Ecto neural progenitor cell (in vitro differentiated cells): ENCODE measurements at places on chromosomes 7 and 10.

- DNase-seq, result no peak
Measured at GRCh38 chr7:117737926-117738325, 135.3 kb downstream of the CTTNBP2 start.

GRCh38 chr10:84683980-84684740, 355.8 kb downstream of the CCSER2 start:
- no peak for DNase-seq

DNA sequence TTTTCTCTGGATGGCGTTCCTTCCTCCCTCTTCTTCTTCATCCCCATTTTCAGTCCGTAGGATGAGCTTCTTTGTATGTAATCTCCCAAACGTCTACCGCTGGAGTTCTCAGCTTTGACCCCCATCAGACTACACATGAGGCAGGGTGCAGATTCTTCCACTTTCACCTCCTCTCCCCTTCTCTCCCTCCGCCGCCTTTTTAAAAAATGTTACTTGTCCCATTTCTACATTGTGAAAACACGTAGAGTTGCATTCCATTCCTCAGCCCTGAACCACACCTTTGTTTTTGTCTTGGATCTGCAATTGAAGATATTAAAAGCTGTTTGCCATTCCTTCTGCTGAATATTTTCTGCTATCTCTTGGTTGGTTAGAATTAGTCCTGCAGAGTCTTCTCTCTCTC, 6.2 kb downstream of the ADIRF start:
- DNase-seq, result no peak

DNA sequence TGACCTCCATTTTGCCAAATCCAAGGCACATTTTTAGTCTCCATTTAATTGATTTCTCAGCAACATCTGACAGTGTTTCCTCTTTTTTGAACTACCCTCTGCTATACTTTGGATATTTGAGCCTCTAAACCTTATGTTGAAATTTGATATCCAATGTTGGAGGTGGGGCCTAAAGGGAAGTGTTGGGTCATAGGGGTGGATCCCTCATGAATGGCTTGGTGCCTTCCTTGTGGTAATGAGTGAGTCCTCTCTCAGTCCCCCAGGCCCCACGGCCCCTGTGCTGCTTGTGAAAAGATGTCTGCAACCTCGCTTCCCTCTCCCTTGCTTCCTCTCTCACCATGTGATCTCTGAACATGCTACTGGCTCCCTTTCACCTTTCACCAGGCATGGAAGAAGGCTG, 96.8 kb upstream of the DGKB start:
- DNase-seq, result no peak

GRCh38 chr7:1957471-1958225, 275.1 kb downstream of the MAD1L1 start:
- DNase-seq, result no peak

DNA sequence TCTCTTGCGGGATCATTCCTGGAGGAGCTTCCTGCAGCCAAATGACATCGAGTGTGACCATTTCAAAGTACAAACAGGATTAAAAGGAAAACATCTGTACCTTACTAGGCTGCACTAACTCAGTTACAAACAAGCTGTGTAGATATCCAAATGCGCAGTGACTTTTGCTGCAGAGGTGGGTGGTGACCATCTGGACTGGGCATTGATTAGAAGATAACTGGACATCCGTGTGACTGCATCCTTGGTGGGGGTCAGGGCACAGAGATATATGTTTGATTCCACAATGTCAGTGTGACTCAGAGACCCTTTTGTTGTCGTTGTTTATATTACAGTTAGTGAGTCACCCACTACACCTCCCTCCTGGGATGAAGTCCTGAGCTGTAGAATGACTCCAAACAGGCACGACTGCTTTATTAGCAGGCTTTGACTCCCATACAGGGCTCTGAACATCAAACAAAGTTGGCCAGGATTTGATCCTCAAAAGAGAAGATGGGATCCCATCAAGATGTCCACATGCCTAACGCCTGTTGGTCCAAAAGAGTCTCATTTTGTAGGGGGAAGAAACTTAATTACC, 56.7 kb upstream of the SDK1 start:
- DNase-seq, result no peak

- no peak for DNase-seq
Measured at GRCh38 chr10:96570511-96570910, 16.3 kb downstream of the TM9SF3 start.

DNA sequence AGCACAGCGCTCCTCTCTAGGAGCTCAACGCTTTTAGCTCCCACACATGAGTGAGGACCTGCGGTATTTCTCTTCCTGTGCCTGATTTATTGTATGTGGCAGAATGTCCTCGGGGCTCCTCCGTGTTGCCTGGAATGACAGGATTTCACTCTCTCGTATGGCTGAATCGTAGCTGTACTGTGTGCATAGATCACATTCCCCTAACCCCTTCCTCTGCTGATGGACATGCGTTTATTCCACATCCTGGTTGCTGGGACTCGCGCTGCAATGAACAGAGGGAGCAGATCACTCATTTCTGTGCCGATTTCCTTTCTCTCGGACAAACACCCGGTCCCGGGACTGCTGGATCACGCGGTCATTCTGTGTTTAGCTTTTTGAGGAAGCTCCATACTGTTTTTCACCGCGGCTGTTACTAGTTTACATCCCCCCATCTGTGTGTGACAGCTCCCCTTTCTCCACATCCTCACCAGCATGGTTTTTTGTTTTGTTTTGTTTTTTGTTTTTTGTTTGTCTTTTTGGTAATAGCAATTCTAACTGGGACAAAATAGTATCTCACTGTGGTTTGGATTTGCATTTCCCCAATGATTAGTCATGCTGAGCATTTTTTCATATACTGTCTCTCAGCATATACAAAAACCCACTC, 76.3 kb downstream of the FOXL3 start:
- no peak for DNase-seq
